Amniotic epithelial cell (primary cell): ENCODE measurements at places on chromosomes 11 and 22.

DNA sequence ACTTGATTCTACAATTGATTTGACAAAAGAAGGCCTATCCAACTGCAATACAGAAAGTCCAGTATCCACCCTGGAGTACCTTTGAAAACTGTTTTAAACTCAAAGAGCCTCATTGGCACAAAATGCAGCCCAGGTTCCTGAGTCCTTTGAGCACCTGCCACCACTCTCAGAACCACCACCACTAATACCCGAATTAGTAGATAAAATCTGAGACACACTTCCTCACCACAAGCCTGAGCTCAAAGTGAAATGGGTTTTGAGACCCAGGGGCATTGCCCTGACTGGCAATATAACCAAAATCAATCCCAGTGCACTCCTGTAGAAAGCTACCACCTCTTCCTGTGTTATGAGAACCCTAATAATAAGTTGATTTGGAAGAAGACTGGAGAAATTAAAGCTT is 215.7 kb downstream of the CSNK2A3 start:
- no peak for DNase-seq

- no peak for DNase-seq
Measured at GRCh38 chr11:118007040-118007439, 20.8 kb downstream of the IL10RA start.

- DNase-seq: no peak
Measured at GRCh38 chr22:41223535-41223934, 17.2 kb downstream of the CHADL start.

- peak; percentile 74 for DNase-seq
Measured at GRCh38 chr11:28169816-28170215, 61.6 kb downstream of the METTL15 start.

GRCh38 chr11:75562836-75563484 is 907 bp downstream of the SERPINH1 start:
- peak; percentile 70 for DNase-seq

GRCh38 chr22:29821291-29822016 is 16.6 kb downstream of the ASCC2 start:
- DNase-seq: peak; percentile 97

DNA sequence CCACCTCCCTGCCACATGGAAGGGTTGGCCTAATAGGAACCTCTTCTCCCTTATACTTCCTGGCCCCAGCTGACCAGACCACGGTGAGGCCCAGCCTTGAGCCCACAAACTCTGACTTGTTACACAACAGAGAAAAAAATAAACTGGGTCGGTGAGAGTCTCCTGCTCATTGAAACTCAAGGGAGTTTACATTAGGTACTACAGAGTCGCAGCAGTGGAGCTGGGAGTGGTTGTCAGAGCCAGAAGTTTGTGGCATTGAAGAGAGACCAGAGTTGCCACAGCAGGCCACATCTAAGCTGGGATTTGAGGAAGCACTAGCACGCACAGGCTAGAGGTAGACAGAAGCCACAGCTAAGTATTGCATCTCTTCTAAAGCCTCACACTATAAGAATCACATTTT is 296.2 kb downstream of the DDX10 start:
- peak; percentile 52 for DNase-seq

DNA sequence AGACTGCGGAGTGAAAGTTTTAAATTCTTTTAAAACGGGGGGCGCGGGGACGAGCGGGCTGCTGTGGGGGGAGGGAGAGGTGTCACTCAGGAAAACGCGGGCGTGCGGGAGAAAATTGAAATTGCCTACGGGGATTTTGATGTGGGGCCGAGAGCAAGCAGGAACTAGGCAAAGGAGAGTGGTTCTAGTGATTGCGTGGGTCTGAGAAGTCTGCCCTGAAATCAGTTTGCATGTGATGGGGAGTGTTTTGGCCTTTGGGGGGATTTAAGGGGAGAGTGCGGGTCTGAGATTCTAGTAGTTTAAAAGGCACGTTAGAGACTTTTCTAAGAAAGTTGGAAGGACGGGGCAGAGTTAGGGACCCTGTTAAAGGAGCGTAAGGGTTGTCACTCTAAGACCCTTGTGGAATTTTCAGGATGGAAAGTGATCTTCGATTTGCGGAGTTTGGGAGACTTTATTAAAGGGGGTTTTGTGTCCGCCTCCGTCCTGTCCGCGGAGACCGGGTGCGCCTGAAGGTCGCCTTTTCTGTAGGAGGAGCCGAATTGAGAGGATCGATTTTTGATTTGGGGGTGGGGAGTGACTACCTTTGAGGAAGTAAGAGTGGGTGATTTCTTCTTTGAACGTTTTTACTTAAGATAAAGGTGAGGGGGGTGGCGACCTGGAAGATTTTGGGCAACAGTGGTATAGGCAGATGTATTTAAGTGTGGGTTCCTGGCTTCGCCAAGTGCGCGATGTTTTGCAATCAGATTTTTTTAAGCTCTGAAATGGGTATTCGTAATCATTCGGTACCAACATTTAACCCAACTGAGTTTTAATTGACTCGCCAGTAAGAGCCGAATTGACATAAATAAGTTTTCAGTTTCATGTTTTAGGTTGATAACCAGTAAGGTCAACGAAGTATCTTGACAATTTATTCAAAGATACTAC is 1.1 kb downstream of the EED start:
- no peak for DNase-seq

GRCh38 chr11:122271137-122271536 is 155.1 kb upstream of the BLID start:
- DNase-seq: no peak

- no peak for DNase-seq
Measured at GRCh38 chr11:32939866-32940265, 47.3 kb downstream of the QSER1 start.

DNA sequence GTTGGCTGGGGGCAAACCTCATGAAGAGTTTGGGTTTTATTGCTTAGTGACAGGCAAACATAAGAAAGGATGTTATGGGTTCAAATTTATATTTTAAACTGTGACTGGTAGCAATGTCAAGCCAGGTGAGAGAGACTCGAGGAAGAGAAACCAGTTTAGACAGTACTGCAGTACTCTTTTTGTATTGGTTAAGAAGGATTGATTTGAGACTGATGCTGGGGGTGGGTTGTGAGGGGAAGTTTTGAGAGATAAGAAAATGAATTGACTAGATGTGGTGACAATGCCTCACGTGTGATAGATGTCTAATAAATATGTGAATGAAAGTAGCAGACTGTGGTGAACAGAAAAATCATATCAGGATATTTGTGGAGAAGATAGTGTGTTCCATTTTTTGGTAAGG is 142.4 kb downstream of the DDX10 start:
- no peak for DNase-seq

DNA sequence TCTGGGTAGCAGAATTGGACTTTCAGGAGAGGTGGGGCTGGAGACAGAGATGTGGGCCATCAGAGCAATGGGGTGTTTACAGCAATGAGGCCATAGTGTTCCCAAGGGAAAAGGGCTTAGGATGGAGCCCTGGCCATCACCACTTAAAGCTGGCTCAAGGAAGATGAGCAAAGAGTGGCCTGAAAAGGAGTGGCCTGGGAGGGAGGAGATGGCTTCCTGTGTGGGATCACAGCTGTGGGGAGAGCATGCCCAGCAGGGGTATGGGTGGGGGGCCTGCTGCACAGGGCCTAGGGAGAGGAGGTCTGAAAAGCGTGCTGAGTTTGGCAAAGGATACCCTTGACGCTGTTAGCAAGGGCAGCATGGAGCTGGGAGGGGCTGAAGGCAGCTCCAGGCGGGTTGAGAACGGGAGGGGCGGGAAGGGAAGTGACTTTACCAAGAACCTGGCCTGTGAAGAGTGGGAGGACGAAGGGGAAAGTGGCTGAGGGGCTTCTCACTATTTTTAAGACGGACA is 13.9 kb downstream of the LRRC32 start:
- DNase-seq: no peak

GRCh38 chr22:37308385-37309200 is 26.3 kb downstream of the CYTH4 start:
- DNase-seq: no peak

GRCh38 chr11:71951741-71952310 is 23.0 kb downstream of the RNF121 start:
- DNase-seq: no peak

DNA sequence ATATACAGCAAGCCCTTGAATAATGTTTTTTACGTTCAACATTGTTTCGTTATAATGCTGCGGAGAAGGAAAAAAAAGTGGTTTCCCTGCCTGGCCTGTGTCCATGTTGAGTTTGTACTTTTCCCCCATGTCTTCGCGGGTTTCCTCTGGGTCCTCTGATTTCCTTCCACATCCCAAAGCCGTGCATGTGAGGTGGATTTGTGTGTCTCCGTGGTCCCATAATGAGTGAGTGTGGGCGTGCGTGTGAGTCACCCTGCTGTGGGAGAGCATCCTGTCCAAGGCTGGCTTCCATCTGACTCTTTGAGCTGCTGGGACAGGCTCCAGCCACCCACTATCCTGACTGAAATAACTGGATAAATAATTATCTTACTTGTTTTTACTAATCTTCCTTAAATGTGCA is 29.6 kb upstream of the SNX19 start:
- DNase-seq: peak; percentile 22

- peak; percentile 9 for DNase-seq
Measured at GRCh38 chr11:79617561-79617960, 176.7 kb upstream of the TENM4 start.

DNA sequence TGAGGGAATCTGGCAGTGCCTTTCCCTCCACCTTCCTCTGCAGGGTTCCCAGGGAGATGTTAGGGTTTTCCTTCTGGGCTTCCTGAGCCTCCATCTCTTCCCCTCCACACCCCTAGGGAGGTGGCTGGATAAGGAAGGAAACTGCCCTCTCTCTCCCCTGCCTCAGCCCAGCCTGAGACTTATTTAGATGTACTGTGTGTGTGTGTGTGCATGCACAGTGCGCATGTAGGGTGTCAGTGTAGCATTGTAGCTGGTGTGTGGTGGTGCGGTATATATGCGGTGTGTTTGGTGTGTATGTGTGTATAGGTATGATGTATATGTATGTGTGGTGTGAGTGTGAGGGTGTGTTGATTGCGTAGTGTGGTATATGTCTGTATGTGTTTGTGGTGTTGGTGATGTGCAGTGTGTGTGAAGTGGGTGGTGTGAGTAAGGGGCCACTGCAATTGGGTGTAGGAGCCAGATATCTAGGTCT is 1.5 kb downstream of the FXYD6 start:
- DNase-seq: no peak

DNA sequence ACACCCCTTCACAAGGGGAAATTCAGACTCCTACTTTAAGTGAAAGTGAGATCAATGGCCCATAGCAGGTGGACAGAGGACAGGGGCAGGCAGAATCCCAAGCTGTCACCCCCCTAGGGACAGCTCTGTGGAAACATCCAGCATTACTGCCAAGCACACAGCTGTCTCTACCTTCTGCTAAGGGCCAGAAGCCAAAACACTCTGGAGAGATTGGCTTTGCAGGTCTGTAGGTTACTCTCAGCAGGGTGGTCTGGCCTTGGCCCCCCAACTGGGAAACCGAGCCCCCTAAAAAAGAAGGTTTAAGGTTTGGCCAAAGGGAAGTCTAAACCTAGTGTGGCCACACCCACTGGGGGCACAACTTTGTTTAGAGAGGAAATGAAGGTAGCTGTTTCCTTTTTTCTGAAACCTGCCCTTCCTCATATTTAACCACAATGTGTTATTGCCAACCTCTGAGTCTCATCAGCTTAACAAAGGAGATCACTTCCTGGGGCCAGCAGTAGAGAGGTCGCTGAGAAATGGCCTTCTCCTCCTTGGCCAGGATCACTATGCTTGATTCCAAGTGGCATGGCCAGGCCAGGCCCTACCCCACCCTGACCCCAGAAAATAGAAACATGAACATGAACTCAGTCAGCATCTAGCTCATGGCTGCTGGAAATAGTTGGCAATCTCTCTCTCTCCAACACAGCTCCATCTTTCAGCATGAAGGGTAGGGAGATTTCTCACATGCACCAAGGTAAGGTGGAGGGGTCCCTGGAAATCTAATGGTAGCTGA is 25.9 kb upstream of the SCARF2 start:
- no peak for DNase-seq

- DNase-seq: peak; percentile 58
Measured at GRCh38 chr11:44564166-44564565, 1.3 kb upstream of the CD82 start.

GRCh38 chr22:39845529-39845928 is 48.0 kb downstream of the ENTHD1 start:
- no peak for DNase-seq

DNA sequence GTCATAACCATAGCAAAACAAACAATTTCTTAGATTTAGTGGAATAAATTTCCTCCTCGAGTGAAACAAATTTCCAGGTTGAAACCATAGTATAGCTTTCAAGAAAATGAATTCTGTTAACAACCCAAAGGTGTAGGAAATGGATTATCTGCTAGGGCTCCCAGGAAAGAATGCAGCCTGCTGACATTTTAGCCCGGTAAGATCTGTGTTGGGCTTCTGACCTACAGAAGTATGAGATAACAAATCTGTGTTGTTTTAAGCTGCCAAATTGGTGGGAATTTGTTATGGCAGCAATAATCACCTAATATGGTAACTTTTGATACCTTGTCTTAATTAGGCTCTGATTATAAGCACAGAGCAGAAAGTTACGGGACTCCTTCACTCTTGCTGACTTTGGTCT is 32.0 kb upstream of the OR6M1 start:
- no peak for DNase-seq

- no peak for DNase-seq
Measured at GRCh38 chr11:78660471-78660870, 85.8 kb upstream of the NARS2 start.

- DNase-seq: peak; percentile 81
Measured at GRCh38 chr11:33320814-33321330, 63.7 kb downstream of the HIPK3 start.

DNA sequence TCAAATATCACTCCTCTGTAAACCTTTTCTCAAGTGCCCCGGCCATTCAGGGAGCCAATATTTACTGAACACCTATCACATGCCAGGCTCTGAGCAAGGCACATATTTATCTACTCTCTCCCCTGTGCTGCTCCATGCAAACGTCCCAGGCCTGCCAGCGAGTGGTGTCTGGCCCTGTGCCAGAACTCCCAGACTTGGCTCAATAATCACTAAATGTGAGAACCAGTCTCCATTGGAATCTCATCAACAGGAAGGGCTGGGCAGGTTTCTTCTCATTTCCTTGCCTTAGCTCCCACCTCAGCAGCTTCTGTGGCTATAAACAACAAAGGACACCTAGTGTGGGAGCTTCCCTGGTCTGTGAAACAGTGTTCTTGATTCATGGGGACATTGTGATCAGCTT is 21.7 kb downstream of the RASSF10 start:
- DNase-seq: no peak

GRCh38 chr11:119521551-119521950 is 98.6 kb upstream of the THY1 start:
- no peak for DNase-seq

DNA sequence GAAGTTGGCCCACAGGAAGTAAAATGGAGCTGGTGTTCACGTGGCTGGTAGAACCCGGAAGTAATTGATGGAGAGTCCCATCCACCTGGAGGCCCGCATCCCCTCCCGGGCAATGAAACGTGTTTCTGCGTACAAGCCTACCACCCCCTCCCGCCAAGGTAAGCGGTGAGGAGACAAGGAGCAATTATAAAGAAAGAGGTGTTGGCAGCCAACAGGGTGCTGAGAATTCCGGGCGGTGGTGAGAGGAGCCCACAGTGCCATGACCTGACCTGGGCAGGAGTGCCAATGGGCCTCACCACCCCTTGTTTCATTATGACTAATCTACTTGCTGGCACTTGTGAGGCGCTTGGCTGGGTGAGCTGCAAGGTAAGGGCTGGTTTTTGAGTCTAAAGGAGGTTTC is 83.8 kb upstream of the BID start:
- DNase-seq: no peak
